ENCODE measurements at places on chromosomes 4 and X.

DNA sequence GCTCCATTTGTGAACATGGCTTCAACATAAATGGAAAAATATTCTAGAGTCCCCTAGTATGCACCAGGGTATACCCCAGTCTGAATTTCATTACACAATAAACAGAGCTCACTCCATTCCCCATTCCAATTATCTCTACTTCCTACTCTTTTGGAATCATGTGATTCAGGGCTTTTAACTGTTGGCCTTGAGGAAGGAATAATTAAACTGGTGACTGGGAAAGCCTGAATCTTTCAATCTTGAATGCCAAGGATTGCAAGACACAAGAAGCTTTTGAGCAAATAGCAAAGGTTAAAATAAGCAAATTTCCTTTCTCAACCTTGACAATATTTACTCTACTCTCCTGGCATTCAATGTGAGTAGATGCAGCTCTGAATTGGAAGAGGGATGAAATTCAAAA lies 77.5 kb upstream of the INPP4B start:
- DNase-seq: no peak

DNA sequence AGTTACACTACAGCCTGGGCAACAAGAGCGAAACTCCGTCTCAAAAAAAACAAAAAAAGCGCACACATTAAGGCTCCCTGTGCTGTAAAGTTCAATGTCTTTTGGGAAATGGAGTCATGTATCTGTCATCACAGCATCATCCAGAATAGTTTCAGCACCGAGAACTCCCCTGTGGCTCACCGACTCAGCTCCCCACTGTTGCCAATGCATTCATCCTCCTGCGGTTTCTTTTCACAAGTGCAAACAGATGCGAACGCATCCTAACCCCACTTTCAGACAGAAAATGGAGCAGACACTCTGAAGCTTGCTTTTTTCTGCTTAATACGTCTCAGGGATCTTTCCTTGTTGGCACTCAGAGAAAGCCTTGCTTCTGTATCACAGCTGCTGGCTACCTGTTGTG lies 13.8 kb upstream of the SH3TC1 start:
- no peak for DNase-seq

GRCh38 chr4:38822748-38823303 lies 18.2 kb upstream of the TLR1 start:
- no peak for DNase-seq

- peak; percentile 81 for DNase-seq
Measured at GRCh38 chrX:48897157-48897624, 377 bp downstream of the TIMM17B start.

GRCh38 chr4:112502871-112503270 lies 13.1 kb downstream of the NEUROG2 start:
- DNase-seq: no peak

DNA sequence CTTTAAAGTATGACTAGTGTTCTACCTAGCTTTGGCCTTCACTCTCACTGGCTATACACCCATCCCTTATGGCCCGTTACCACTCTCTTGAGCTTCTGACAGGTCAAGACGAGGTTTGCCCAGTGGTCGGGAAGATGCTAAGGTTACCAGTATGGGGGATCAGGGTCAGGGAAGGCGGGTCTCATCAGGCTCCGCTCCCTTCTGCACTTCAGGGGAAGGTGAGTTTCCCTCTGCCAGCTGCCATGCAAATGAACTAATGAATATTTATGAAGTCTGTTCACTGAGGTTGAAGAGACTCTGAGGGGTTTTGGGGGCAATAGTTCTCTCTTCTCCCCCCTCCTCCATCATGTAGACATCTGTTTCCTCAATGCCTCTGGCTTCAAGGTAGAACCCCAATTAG lies 6.6 kb downstream of the EFNB1 start:
- no peak for DNase-seq

DNA sequence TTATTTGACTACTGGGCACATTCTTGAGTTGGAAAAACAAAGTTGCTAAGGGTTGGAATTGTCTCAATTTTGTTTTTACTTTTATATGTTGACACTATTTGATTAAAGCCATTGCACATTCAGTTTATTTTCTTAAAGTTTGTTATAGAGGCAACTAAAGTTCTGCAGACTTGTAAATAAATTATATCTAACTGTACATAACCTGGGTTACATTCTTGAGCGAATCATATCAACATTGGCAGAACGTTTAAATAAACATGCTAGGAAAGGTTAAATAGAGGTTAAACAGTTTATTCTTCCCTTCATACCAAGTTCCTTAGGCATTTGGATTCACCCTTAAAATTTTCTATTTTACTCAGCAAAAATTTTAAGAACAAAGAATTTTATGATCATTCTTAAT lies 74.5 kb downstream of the UCHL1 start:
- no peak for DNase-seq

DNA sequence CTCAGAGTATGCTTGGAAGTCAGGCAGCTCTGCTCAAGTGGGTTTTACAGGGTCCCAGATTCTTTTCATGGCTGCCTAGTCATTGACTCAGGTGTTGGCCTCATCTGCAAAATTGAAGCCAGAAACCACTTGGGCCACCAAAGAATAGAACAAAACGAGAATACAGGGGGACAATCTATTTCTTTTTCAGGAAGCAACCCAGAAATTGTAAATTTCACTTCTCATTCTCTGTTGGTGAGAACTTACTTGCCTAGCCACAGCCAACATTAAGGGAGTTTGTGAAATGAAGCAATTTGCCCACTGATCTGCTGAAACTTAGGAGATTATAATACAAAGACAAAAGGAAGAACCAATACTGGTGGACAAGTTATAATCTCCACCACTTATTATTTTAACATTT lies 8.6 kb upstream of the TKTL2 start:
- DNase-seq: peak; percentile 65

GRCh38 chrX:23900220-23900797 lies 7.4 kb downstream of the APOO start:
- DNase-seq: peak; percentile 38

GRCh38 chrX:55109306-55109705 lies 20.5 kb downstream of the PAGE2 start:
- no peak for DNase-seq

- DNase-seq: no peak
Measured at GRCh38 chrX:120751683-120752082, 121.8 kb upstream of the C1GALT1C1 start.

DNA sequence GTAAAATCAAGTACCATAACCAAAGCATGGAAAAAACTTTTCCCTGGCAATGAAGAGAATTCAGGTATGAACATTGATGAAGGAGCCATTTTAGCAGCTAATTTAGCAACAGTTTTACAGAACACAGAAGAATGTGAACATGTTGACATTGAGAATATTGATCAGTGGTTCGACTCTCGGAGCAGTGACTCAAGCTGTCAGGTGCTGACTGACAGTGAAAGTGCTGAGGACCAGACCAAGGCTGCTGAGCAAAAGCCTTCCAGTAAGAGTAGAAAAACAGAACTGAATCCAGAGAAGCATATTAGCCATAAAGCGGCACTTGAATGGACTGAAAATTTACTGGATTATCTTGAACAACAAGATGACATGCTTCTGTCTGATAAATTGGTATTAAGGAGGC lies 2.8 kb downstream of the TIGD2 start:
- no peak for DNase-seq

DNA sequence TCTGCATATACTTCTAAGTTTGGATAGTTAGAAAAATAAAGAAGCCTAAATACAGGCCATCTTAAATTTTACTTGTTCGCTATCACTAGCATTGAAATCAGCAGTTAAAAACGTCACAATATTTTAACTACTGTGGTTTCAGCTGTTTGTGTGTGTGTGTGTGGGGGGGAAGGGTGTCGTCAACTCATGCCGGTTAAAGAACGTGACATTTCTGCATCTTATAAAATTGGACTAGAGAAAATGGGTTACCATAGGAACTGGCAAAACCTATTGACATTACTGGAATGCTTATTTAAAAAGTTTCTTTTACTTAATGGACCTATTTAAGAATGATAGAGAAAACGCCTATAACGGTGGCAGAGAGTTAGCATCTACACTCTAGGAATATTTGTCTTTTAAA lies 1.2 kb upstream of the CNKSR2 start:
- no peak for DNase-seq

GRCh38 chr4:36358173-36358572 lies 76.8 kb downstream of the DTHD1 start:
- DNase-seq: no peak

DNA sequence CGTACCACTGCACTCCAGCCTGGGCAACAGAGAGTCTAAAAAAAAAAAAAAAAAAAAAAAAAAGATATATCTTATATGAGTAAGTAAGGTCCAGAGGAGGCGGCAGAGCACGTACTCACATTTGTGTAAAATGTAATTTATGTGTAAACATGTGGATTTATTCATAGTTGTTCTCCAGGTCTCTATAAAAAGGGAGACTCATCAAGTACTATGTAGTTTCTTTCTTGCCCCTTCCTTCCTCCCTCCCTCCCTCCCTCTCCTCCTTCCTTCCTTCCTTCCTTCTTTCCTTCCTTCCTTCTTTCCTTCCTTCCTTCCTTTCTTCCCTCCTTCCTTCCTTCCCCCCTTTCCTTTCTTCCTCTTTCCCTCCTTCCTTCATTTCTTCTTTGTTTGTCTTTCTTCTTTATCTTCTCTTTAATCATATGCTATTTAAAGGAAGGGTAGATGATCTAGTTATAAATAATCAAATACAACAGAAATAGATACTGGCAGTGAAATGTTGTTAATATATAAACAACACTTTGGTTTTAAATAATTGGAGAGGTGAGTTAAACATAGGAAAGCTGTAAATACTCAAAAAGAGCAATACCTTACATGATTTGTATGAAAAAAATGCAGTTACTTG lies 344.8 kb downstream of the ANK2 start:
- DNase-seq: no peak

- no peak for DNase-seq
Measured at GRCh38 chr4:31682796-31683195, 962.6 kb downstream of the PCDH7 start.

DNA sequence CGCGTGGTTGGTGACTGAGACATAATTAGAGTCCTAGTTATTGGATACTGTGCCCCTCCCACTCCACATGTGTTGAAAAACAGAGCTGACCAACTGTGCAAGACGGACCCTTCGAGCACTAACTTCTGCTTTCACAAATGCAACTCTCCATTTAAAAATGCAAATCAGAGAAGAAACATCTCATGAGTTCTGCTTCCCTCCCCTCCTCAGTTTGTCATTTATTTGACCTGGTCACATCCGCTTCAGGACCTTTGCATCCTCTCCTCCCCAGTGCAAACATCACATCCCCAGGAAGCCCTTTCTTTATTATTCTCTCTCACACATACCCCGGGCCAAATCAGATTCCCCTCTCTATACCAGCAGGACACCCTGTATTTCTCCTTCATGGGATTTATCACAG lies 38.1 kb upstream of the NOCT start:
- DNase-seq: peak; percentile 68

GRCh38 chr4:183411291-183411861 lies 33.1 kb upstream of the CDKN2AIP start:
- DNase-seq: no peak

All from CD14-positive monocyte (primary cell).